ENCODE measurements at places on chromosomes 3 and 15.

DNA sequence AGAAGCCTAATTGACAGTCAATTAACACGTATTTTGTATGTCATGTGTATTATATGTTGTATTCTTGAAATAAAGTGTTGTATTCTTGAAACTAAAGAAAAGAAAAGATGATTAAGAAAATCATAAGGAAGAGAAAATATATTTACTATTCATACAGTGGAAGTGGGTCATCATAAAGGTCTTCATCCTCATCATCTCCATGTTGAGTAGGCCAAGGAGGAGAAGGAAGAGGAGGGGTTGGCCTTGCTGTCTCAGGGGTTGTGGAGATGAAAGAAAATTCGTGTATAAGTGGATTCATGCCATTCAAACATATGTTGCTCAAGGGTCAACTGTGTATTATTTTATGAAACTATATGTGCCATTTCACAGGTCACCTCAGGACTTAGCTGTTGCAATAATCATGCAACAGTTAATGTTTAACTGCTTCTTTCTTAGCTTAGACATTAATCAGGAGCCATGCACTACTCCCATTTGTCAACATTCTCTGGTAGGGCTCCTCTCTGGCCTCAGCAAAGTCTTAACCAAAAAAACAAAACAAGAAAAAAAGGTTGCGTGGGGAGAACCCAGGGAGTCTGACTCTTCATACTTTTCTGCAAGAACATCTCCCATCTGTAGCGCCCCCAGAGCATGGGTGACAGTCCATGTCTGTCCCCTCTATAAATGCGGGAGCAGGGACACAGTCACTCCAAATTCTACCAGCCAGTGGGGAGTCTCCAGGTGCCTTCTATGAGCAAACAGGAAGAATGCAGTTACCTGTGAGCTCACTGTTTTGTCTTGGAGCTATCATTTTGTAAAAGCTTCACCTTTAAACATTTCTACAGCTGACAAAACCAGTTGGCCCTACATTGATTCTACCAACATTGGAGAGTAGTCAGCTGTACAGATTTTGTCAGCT, 19.9 kb upstream of the LRRC2 start:
- peak; percentile 17 for DNase-seq

- no peak for DNase-seq
These were observed 24.9 kb downstream of the GRK7 start for GRCh38 chr3:141788149-141788548.

- DNase-seq, result no peak
These were observed 1.0 kb downstream of the LPP start for GRCh38 chr3:188154809-188155574.

DNA sequence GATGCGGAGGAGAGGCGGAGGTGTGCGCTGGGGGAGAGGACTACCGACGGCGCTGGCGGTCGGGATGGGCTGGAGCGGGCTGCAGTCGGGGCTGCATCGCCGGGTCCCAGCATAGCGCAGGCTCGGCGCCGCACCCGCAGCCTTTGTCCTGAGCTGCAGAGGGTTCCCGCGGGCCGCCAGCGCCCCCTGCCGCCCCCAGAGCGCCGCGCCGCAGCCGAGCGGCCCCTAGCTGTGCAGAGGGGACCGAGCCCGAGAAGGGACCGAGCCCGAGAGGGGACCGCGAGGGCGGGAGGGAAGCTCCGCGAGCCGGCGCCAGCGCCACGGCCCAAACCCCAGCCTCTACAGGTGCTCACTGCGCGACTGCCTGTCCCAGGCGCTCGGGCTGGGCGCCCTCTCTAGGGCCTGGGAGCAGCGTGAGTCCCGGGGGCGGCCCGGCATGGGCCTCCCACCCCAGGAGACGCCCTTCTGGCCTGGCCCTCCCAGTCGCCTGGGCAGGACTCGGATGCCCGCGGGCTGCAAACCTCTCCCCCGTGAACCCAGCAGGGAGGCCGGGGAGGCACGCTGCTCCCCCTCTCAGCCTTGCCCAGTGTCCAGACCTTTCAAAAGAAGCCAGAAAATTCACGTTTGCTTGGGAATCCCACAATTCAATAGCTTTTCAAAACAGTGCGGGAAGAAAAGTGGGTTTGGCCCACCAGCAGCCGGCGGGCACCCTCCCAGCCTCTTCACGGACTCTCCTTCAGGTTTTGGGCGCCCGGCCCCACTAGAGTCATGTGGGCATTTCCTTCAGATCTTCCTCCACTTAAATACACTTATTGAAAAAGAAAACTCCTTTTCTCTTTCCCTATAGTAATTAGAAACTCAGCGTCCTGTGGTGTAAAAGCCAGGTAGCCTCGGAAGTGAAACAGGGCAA, 134.7 kb downstream of the TPRA1 start:
- peak; percentile 40 for DNase-seq

DNA sequence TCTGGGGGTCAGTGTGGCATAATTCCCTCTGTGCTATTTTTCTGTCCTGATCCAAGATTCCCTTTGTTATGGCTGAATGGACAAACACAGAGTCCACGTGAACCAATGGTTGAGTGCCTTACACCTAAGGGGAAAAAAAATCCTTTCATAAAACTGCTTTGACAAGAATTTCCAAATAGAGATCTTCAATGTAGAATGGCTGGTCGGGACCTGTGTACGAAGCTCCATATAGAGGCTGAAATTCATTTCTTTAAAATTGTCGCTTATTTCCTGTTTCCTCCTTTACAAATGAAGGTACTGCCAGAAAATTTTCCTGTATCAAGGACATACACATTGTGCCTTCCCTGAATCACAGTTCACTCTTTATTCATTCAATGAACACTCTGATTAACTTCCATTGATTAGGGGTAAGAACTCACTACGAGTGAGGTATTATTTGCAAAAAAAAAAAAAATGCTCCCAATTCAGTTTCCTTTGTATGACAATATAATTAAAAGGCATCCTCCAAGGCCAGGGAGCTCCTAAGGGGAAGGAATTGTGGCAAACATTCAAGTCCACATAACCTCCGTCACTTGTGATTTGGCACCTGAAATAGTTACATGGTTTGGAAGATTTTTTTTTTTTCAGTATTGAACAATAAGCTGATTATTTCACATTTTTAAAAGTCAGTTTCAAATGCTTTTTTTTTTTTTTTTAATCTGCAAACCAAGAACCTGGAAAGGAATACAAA, 293.8 kb downstream of the MEX3B start:
- DNase-seq, result no peak

GRCh38 chr15:72865486-72865885, 81.9 kb upstream of the ADPGK start:
- DNase-seq, result no peak

GRCh38 chr3:131801566-131801965, 233.2 kb downstream of the CPNE4 start:
- DNase-seq, result no peak

GRCh38 chr3:169171739-169172138, 491.8 kb downstream of the MECOM start:
- DNase-seq, result no peak

DNA sequence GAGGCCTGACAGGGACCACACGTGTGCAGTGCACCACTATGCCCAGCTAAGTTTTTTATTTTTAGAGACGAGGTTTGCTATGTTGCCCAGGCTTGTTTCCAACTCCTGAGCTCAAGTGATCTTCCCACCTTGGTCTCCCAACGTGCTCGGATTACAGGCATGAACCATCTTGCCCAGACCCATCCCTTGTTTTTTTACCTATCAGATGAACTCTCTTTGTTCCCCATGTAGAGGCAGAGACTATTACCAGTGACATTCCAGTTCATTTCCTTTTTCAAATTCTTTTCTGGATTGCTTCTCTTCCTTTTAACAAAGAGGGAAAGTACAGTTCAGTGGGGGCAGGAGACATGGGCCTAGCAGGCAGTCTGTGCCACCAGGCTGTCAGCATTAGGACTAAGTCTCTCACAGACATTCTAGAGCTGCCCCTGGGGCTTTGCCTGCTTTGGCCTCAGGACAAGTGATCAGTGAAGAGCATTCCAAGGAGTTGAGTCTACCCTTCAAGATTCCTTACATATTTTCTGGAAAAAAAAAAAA, 103.5 kb upstream of the SLC7A14 start:
- DNase-seq, result peak; percentile 53

- DNase-seq, result peak; percentile 88
These were observed 49.7 kb downstream of the SLC6A6 start for GRCh38 chr3:14451844-14452739.

DNA sequence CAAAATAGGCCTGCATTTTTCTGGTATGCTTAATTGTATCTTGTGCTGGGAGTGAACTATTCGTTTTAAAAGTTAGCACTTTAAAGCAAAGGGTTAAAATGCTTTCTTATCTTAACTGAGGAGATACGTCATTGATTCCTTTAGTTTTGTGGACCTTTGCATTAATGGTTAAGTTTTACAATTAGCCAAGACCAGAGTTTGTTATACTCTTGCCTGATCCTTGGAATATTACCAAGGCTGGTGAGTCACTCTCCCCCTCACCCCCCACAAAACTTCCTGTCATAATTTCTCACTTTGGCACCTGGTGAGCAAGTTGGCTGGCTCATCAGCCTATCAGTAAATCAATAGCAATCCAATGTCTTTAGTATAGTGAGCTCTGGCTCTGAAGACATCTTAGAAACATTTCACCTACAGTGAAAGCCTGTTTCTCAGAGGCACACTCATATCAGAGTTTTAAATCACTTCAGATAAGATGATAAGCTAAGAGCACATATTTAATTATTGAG, 26.7 kb downstream of the SLC2A2 start:
- peak; percentile 72 for DNase-seq

- DNase-seq, result no peak
These were observed 27.3 kb upstream of the MBNL1 start for GRCh38 chr3:152241142-152242017.

DNA sequence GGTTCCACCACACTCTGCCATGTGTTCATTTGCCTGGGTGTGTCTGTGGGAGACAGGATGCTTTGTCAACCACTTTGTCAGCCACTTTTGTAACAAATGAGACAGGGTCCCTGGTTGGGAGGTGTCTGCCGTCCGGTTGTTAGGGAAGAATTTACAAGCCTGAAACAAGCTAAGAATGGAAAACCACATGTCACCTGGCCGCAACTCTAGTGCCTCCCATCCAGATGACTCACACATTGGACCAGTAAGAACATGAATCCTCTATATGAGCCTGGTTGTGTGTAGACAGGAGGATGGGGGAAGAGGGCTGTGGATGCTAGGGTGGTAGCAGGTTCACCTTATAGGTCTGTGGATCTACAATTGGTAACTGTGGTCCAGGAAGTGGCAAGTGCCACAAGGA, 335.3 kb downstream of the CLSTN2 start:
- DNase-seq, result no peak

GRCh38 chr15:63028442-63029110, 14.0 kb upstream of the TPM1 start:
- DNase-seq, result no peak
